ENCODE measurements at places on chromosomes 6 and 20. TPM values are rescaled to one million over a fixed set of nuclear protein-coding genes. Genes with fewer than 3 reads are reported as not detected.
A peak's percentile ranks its signal among the peaks of the same experiment; 100 is the strongest.

DNA sequence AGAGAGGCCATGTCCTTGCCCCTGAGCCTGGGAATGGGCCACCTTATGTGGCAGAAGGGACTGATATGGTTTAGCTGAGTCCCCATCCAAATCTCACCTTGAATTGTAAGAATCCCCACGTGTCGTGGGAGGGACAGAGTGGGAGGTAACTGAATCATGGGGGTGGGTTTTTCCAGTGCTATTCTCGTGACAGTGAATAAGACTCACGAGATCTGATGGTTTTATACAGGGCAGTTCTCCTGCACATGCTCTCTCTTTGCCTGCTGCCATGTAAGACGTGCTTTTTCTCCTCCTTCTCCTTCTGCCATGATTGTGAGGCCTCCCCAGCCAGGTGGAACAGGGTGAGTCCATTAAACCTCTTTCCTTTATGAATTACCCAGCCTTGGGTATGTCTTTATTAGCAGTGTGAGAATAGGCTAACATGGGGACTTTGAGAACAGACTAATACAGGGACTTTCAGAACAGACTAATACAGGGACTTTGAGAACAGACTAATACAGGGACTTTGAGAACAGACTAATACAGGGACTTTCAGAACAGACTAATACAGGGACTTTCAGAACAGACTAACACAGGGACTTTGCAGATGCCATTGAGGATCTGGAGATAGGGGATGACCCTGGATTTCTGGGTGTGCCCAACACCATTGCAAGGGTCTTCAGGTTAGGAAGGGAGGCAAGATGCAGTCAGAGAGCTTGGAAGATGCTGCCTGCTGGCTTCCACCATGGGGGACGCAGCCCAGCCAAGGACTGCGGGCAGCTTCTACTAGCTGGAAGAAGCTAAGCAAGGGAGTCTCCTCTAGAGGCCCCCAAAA lies 86.9 kb downstream of the RAMACL start:
- no peak overlapping the region for H3K27ac ChIP-seq
- peaks cover 5% of the 10 kb centered on the region for H3K36me3 ChIP-seq
- no peaks in the 10 kb centered on the region for H3K27me3 ChIP-seq

DNA sequence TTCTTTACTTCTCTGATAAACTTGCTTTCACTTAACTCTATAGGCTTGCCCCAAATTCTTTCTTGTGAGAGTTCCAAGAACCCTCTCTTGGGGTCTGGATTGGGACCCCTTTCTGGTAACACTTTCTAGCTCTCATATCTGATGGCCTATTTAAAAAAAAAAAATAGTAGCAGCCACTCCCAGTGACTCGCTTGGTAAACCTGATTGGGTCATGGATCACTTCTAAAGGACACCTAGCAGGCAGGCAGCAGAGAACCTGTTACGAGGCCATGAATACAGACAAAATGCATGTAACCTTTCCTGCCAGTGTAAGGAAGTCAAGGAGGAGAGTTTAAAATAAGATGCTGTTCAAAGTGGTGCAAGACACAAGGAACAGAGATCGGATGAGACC lies 9.1 kb upstream of the SERPINB6 start:
- no peak overlapping the region for H3K27ac ChIP-seq
- H3K4me3 ChIP-seq = no peak overlapping the region
- DNase-seq = no peak
- no peaks in the 10 kb centered on the region for H3K27me3 ChIP-seq

DNA sequence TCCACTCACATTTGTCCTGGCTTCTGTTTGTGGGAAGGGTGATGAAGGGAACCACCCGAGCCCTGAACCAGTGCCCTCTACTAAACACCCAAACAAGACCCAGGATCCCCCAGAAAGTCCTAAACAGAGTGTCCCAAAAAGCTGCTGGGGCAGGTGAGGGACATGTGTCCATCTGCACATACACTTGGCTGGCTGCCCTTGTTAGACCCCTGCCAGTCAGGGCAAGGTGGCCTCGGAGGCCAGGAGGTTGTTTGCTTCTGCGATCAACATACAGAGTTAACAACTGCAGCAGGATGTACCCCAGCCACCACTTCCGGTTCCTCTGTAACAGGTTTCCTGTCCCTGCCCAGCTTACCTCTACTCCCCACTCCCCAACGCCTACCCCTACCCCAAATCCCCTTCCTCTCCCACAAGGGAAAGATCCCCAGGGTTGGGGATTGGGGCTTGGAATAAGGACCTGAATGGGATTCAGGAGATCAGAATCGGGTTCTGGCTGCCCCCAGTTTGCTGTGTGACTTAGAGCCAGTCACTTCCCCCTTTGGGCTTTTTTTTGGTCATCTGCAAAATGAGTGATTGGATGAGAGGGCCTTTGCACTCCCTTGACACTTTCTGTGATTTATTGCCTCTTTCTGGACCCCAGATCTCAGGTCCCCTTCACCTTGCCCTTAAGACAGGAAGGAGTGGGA lies 13.9 kb downstream of the DEF6 start:
- DNase-seq = no peak
- H3K36me3 ChIP-seq = no peaks in the 10 kb centered on the region
- H3K27me3 ChIP-seq = peaks cover 1% of the 10 kb centered on the region
- no peak overlapping the region for H3K4me3 ChIP-seq

DNA sequence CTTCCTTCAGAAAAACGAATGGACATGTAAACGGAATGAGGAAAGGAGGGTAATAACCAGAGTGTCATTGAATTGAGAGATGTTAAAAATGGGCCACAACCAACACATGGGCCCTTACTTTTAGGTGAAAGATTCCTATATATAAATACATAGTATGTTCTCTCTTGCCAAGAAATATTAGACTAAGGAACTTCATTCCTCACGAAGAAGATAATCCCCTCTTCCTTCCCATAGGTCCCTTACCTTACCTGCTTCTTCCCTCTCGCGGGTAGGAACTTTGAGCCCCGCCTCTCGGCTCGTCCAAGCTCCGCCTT lies 295 bp upstream of the TBC1D22B start:
- H3K27me3 ChIP-seq = peaks cover 4% of the 10 kb centered on the region
- peak overlapping the region; percentile 91 for H3K4me3 ChIP-seq
- no peak for DNase-seq
- H3K36me3 ChIP-seq = no peaks in the 10 kb centered on the region
- peaks cover 47% of the 10 kb centered on the region for H3K4me1 ChIP-seq

DNA sequence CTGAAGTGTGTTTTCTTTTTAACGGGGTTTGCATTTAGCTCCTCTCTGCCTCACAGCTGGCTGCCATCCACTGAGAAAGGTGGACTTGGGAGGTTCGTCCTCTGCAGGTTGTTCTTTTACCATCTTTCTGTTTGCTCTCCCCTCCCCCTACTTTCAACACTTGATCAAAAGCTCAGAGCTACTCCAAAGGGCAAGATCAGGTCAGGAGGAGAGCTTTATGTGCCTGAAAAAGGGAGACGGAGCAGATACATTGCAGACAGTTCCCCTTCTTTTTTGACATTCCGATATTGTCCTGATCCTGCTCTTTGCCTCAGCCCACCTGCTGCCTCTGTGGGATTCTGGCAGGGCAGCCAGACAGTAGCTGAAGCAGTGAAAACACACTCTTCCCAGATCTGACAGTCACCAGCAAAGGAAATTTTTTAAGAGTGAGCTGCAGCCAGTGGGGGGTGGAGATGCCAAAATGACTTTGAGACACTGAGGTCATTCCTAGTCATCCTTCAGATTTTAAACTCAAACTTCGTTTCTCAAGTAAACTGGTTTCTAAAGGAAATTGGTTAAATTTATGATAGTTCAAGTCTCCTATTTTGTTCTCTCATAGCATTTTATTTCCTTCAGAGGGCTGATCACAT lies 26.5 kb downstream of the SMLR1 start:
- peaks cover 52% of the 10 kb centered on the region for H3K4me1 ChIP-seq
- H3K36me3 ChIP-seq = peaks cover 14% of the 10 kb centered on the region
- H3K27ac ChIP-seq = peak overlapping the region; percentile 76

DNA sequence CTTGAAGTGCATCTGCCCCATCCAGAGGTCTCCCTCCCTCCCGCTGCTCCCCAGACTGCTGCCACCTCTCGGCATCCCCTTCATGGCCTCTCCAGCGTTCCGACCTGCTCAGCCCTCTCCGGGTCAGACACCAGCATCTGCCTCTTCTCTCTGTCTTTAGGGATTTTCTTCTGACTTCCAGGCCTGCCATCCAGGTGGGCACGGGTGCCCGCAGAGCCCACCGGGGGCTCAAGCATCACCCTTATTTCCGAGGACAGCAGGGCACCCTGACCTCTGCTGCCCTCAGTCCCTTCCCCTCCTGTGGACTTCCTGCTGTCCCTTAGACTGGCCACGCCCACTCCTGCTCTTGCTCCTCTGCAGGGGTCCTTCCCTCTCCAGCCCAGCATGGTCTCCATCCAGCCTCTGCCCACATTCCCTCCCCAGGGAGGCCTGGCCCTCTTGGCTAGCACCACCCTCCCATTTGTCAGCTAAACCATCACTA lies 3.3 kb downstream of the NPEPL1 start:
- no peak for DNase-seq
- H3K27me3 ChIP-seq = peaks cover 3% of the 10 kb centered on the region
- H3K36me3 ChIP-seq = no peaks in the 10 kb centered on the region
- no peak overlapping the region for H3K4me3 ChIP-seq
- H3K27ac ChIP-seq = no peak overlapping the region

DNA sequence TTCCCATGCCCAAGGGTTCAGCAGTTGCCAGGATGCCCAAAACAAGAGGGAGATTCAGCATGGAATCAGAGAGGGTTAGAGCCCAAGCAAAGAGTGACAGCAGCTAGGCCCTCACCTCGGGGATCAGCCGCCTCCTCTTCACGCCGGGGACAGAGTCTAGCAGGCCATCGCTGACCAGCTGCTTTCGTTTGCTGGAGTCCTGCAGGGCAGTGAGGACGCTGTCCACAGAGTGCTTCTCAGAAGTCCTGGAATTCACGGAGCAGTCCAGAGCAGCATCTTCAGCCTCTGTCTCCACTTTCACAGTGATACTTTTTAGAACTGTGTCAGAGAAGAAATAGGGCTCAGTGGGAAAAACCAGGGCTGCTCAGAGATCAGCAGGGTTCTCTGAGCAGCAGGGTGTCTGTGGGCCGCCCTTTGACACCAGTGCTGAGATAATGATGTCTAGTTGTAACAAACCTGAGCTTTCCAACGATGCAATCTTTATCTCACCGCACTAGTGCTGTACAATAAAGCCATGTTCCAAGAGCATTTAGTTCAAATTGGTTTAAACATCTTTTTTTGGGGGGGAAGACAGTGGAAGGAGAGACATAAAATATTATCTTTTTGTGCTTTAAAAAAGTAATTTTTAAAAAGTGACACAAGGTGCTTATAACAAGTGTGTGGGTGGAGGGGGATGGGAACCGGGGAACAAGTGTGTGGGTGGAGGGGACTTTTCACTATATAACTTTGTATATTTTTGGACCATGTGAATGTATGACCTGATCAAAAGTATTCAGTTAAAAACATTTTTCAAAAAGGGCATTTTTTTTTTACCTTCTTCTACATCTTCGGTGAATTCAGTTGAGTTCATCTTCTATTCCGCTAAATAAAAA lies 16.6 kb downstream of the BEND3 start:
- no peak for DNase-seq
- no peak overlapping the region for H3K4me3 ChIP-seq
- H3K36me3 ChIP-seq = no peaks in the 10 kb centered on the region

DNA sequence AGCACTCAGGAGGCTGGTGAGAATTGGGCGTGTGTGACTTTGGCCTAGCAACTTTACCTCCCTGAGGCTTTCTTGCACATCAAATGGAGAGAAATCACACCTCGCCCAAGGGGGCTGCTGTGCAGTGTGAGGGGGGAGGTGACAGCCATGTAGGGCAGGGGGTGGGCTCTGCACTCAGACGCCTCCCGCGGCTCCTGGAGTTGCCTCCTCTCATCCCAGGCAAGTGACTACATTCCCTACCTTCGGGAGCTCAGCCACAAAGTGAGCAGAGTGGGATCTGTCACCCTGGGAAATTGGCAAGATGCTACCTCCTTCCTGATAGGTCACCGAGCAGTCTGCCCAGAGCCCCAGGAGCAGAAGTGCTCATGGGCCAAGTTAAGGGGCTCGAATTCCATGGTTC lies 56.0 kb downstream of the GCNT2 start:
- H3K4me3 ChIP-seq = no peak overlapping the region
- DNase-seq = no peak
- peaks cover 2% of the 10 kb centered on the region for H3K27me3 ChIP-seq
- peaks cover 7% of the 10 kb centered on the region for H3K4me1 ChIP-seq
- no peak overlapping the region for H3K27ac ChIP-seq
- no peaks in the 10 kb centered on the region for H3K36me3 ChIP-seq

DNA sequence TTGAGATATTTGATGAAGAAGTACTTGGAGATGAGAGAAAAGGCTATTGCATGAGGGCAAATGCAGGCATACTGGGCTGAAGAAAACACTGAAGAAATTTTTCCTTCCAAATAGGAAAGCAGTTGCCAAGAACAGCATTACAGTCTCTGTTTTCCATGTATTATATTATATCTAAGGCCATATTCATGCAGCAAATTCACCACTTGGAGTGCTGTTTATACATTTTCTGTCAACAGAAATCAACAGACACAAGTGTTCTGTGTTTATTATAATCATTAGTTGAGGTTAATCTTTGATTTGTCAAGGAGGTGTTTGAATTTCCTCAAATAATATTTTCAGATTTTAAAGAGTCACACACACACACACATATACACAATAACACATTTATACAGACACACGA lies 268.8 kb upstream of the PLCB4 start:
- no peak overlapping the region for H3K4me3 ChIP-seq
- H3K4me1 ChIP-seq = no peaks in the 10 kb centered on the region
- peaks cover 10% of the 10 kb centered on the region for H3K36me3 ChIP-seq
- no peak for DNase-seq

GRCh38 chr20:50545126-50545525 lies 34.9 kb downstream of the PTPN1 start:
- H3K4me3 ChIP-seq = no peak overlapping the region
- no peak for DNase-seq
- no peak overlapping the region for H3K27ac ChIP-seq

DNA sequence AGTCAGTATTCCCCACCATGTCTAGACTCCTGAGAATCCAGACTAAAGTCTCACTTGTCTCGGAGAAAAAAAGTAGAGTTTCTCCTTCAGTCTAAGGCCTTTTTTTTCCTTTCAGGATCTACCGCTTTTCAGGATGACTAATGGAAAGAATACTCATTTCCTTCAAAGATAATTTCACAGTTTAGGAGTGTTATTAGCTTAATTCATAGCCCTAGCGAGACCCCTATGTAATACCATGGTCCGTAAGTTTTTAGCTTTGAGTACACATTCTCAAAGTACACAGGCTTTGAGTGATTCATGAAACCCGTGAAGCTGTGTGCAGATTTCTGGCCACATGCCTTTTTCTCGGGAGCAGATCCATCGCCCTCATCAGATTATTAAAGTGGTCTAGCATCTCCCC lies 133.1 kb downstream of the SOX4 start:
- H3K27ac ChIP-seq = no peak overlapping the region
- peaks cover 13% of the 10 kb centered on the region for H3K4me1 ChIP-seq
- no peaks in the 10 kb centered on the region for H3K27me3 ChIP-seq
- no peak overlapping the region for H3K4me3 ChIP-seq
- no peak for DNase-seq

GRCh38 chr20:3677733-3678132 lies 4.1 kb downstream of the ADAM33 start:
- peak overlapping the region; percentile 99 for H3K27ac ChIP-seq
- H3K4me3 ChIP-seq = peak overlapping the region; percentile 67
- H3K27me3 ChIP-seq = peaks cover 5% of the 10 kb centered on the region
- H3K36me3 ChIP-seq = peaks cover 23% of the 10 kb centered on the region
- no peak for DNase-seq
- H3K4me1 ChIP-seq = peaks cover 40% of the 10 kb centered on the region

The HDGFL1 gene
- total RNA-seq = not detected

The FAM184A gene
- total RNA-seq = not detected

The TGM2 gene
- total RNA-seq = 447 TPM

The DLK2 gene
- total RNA-seq = 1.9 TPM

The MRAP2 gene
- not detected for total RNA-seq

The KIF13A gene
- total RNA-seq = 68.7 TPM

The SLC17A3 gene
- not detected for total RNA-seq

The OR2H2 gene
- not detected for total RNA-seq
